Activated T-cell treated with anti-CD3 and anti-CD28 coated beads for 1 hour (primary cell): ENCODE measurements at places on chromosomes 1 and 21.

DNA sequence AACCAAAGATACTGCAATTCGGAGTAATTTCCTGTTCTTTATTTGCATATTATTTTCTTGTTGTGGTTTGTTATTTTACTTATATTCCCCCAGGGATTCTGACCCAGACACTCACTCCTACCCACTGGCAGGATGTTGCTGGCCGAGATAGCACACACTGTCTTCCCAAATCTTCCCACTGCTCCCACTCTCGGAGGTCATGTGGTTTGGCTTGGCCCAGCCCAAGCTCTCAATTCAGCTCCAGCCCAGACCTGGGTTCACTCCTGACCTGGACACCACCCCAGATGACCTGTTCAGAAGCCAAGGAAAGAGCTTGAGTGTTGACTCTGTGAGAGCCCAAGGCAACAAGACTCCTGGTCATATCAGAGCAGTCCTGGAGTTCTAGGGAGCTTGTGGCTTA is 1.2 kb upstream of the FAM43B start:
- DNase-seq, result no peak

GRCh38 chr1:44089371-44090048 is 29.1 kb upstream of the KLF17 start:
- no peak for DNase-seq

DNA sequence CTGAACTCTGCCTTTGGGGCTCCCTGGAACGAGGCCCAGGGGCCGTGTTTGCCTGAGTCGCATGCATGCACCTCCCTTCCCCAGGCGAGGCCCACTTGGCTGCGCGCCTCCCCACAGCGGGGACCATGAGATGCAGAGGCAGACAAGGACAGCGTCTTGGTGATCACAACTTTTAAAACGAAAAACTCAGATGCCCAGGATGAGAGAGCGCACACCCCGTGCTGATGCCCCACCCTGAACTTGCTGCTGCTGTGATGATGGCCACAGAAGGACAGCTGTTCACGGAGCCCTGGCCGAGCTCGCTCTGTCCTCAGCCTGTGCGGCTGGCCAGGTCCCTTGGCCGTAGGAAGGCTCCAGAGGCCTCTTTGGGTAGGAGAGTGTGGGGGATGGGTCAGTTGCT is 11.4 kb upstream of the PRMT2 start:
- no peak for DNase-seq

GRCh38 chr1:84272401-84272800 is 29.1 kb upstream of the SAMD13 start:
- no peak for DNase-seq

DNA sequence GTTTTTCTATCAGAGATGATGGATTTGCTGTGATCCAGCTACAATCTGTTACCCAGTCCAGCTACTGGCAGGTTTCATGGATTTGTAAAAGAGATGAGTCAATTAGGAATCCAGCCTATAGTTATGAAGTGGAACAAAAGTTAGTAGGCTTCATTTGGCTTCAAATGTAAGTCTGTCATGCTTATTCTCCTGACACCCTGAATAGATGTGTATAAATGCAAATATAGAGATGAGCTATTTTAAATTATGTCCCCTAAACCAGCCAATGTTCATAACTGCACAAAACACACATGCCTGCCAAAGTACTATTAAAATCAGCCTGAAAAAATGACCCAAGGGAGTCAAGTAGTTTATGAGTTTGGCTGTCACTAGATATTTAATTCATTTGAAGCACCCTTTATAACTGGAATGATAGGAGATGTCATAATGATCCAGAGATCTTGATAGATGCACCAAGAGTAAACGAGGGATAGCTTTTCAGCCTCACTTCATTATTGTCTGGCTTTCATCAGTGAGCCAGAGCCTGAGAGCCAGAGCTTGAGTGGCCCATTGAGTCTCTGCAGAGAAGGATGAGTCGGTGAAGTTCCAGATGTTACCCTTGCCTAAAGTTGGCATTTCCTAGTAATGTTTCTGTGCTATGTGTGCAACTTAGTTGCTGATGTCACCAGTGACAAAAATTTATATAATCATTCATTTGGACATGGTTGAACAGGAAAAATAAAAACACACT is 11.8 kb upstream of the NTMT2 start:
- DNase-seq, result no peak

GRCh38 chr1:29668551-29669157 is 432.3 kb downstream of the PTPRU start:
- DNase-seq, result no peak

GRCh38 chr1:116417678-116418077 is 44.6 kb downstream of the ATP1A1 start:
- no peak for DNase-seq

GRCh38 chr1:207401578-207401977 is 52.5 kb upstream of the CR2 start:
- no peak for DNase-seq

DNA sequence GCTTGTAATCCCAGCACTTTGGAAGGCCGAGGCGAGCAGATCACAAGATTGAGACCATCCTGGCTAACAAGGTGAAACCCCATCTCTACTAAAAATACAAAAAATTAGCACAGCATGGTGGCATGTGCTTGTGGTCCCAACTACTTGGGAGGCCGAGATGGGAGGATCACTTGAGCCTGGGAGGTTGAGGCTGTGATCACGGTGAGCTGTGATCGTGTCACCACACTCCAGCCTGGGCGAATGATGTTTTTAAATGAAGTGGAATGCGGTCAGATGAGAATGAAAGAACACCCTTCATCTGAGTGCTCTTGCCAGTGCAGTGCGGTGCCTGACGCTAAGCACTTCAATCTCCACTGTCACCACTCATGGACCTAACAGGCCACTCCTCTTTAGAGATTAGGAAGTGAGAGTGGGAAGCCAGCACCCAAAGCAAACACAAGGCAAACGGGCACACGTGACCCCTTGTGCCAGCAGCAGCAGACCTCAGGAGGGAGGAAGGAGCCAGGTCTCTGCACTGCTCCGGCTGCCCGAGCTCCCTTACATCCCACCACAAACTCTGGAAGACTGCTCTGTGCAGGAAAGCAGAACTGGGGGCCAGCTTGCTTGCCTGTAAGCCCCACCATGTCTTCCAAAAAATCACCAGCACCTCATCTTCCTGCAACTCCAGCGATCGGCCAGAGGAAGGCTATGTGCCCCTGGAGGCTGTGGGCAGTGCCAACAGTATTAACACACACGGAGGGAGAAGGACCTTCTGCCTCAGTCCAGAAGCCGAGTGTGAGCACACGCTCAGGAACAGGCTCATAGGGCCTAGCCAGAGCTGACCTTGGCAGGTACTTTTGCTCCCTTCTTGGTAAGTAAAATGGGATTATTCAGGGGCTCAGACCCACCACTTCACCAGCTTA is 9.7 kb downstream of the CTNNBIP1 start:
- DNase-seq, result no peak

DNA sequence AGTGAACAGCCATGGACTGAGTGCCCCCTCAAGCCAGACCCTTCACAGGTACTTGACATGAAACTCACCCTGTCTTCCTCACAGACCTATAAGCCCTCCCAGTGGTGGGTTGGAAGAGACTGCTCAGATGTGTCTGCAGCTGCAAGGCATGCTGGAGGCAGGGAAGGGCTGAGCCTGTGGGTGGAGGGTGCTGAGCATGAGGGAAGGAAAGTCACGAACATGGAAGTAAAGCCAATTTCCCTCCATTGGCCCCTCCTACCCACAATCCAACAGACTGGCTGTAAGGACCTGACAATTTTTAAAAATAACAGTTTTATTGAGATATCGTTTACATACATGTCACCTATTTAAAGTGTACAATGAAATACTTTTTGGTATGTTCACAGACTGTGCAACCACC is 44.1 kb downstream of the RCSD1 start:
- no peak for DNase-seq

DNA sequence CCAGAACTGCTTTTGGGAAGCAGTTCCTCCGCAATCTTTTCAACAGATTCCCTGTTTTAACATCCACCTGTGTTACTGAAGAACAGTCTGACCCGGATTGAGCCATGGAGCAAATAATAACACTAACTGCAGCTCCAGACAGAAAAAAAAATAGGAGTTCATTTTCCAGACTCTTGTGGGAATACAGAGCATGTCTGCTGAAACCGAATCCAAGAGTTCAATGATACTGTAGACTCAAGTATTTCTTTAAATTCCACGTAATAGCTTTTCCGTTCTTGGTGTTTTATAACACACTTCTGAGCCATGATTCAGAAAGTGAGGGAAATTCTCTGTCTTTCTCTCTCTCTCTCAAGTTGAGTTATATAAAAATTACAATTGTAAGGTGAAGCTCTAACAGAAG is 60.6 kb downstream of the DDAH1 start:
- DNase-seq, result no peak

GRCh38 chr21:37983336-37984095 is 67.3 kb upstream of the KCNJ6 start:
- no peak for DNase-seq

- DNase-seq, result no peak
Observed at GRCh38 chr21:14768042-14768441, 221.9 kb upstream of the SAMSN1 start.

DNA sequence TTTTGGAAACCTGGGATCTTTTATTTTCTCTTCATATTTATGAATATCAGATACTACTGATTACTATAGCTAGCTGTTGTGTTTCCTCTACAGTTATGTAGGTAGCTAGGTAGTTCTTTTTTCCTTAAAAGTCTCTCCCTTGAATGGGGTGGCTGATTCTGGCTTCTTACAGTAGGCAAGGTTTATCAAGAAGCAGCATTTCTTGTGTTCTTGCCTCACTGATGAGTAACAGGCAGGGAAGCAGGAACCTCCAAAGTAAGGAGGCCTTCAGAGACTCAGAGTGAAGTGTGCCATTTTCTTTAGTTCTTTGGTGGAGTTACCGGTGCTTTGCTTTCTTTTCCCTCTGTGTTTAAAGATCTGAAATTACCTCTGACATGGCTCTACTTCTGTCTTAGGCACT is 56.0 kb downstream of the ZMYM4 start:
- DNase-seq, result no peak

DNA sequence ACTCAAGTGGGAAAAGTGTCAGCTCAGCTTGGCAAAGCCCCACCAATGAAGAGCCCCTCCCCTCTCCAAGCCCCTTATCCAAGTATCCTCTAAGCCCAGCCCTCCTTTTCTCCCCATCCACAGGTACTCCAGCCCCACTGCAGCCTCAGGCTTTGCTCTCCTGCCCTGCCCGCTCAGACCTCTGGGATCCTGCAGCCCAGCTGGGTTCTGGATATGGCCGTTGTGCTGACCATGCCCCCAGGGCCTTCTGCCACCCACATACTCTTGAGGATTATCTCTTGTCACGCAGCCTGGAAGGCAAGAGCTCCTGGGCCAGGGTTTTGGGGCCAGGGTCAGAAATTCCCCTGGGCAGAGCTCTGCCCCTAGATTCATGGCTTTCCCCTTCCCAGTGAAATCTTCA is 4.7 kb downstream of the SHISA4 start:
- DNase-seq, result no peak

DNA sequence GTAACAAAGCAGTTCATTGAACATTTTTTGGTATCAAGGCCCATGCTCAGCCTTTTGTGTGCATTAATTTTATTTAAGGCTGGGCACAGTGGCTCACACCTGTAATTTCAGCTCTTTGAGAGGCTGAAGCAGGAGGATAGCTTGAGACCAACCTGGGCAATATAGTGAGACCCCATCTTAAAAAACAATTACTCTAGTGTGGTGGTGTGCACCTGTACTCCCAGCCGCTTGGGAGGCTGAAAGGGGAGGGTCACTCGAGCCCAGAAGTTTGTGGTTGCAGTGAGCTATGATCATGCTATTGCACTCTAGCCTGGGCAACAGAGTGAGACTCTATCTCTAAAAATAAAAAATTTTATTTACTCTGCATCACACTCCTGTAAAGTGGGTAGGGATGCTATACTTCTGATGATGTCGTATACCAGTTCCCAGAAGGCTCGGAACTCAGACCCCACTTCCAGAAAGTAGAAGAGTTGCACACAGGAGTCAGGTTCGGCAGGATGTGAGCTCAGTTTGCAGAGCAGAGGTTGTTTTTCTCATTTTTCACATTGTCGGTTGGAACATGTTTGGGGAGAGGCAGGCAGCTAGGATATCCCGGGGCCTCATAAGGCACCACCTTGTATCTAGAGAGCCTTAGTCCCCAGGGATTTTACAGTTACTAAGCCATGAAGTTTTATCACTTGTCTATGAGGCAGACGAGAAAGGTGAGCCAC is 144.6 kb downstream of the GALNT2 start:
- no peak for DNase-seq

GRCh38 chr1:156704930-156705320 is 458 bp downstream of the CRABP2 start:
- no peak for DNase-seq

GRCh38 chr1:225862581-225862950 is 19.6 kb downstream of the TMEM63A start:
- no peak for DNase-seq

DNA sequence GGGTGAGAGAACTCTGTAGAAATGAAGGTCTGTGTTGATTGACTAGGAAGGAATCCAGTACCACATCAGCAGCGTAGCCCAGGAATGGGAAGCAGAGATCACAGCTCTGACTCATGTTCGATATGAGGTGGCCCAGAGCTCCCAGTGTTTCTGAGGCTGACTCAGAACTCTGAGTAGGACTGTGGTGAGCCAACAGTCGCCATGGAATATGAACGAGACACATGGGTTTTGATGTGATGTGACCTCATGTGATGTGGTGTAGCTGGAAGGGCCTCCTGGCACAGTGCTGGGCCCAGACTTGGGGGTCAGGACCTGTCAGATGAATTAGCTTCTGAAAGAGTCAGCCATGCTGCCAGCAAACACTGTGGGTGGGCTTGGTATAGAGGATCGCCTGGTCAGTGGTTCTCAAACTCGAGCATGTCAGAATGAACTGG is 237.0 kb downstream of the MRPL39 start:
- DNase-seq, result no peak

DNA sequence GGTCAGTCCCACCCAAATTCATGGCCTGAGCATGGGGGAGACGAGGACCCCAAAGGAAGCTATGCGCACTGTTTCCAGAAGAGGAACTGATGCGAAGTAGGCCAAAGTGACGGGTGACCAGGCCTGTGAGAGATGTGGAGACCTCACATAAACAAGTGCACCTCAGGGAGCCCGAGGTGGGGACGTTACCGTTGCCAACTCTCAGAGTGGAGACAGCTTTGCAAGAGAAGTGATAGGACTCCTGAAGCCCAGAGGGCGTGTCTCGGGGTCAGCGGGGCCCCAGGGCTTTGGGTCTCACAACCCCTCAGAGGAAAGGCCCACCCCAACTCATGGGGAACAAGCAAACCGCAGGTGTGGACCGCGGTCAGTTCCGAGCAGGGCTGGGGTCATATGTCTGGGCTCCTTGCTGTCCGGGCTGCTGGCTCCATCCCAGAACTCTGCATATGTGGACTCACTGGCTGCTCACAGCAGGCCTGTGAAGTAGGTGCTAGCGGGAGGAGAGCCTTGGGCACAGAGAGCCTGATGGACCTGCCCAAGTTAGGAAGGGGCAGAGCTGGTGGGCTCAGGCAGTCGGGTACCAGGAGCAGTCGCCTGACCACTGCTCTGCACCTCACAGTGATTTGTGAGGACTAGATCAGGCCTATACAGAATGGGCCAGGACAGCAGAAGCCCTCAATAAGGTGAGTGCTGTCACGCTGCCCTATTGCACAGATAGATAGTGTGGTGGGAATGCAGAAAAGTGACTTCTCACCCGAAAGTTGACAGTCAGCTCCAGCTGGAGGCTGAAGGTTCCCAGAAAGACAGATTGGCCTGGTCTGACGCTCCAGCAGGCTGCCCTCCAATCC is 26.2 kb downstream of the STUM start:
- DNase-seq, result no peak
